Activated CD4-positive, alpha-beta T cell treated with anti-CD3 and anti-CD28 coated beads, Interleukin-2, amount 50 U/mL, for 48 hours (primary cell): ENCODE measurements at places on chromosomes 4 and X.

GRCh38 chr4:30153427-30153826 is 566.7 kb upstream of the PCDH7 start:
- no peak for DNase-seq

GRCh38 chr4:39029752-39030694 is 2.2 kb downstream of the TMEM156 start:
- DNase-seq, result no peak

GRCh38 chr4:2962614-2963174 is 512 bp downstream of the NOP14 start:
- no peak for DNase-seq

DNA sequence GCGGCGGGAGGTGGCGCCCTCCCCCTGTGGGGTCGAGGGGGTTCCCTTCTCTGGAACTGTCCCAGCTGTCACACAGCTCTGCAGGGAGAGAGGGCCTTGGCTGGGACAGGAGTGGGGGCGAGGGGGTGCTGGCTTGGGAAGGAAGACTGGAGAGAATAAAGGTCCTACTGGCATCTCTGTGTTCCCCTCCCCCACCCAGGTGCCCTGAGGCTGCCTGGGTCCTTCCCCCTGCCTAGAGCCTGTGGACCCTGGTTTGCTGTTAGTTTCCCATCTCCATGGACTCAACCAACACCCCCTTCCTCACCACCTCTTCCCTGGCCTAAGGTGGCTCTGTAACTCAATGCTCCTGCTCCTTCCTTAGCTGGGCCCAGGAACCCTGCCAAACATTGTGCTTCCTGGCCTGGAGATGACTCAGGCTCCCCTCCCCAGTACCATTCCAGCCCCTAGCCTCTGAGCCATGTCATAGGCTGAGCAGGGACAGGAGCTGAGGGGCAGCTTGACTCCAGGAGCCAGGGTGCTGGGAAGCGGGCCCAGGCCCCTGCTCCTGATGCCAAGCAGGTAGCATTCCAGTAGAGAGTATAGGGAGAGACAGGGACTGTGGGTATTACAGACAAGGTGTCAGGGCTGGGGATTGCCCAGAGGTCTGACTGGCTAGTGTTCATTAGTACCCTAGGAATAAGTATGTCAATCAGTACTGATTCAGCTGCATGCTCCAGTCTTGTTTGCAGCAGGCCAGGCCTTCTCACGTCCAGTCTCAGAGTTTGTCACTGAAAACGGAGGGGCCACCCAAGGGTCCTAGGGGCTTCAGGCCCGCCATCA is 100.7 kb downstream of the EFNB1 start:
- no peak for DNase-seq

- DNase-seq, result no peak
These were observed 158.4 kb upstream of the SLC7A11 start for GRCh38 chr4:138400543-138400942.

- no peak for DNase-seq
These were observed 94.1 kb upstream of the WDR17 start for GRCh38 chr4:175971388-175972179.

GRCh38 chr4:152115118-152115517 is 354.3 kb upstream of the GATB start:
- no peak for DNase-seq

- DNase-seq, result no peak
These were observed 346.6 kb upstream of the GNPDA2 start for GRCh38 chr4:45072981-45073380.

GRCh38 chr4:29278585-29278984 is 1441.6 kb upstream of the PCDH7 start:
- no peak for DNase-seq

DNA sequence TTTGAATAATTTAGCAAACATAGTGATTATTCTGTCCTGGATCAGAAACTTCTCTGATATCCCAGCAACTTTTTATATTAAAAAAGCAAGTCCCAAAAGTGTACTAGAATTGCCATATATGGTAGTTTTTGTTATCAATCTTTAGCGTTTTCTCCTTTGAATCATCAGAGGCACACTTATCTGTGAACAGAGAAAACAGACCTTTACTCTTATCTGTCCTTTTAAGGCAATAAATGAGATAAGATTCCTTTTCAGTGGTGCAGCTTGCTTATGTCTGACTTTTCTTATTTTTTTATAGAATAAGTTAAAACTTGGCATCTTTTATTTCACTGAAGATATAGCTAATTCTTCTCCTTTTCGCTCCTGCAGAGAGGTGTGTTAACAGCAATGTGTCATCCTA is 458.1 kb upstream of the PCDH10 start:
- DNase-seq, result no peak

DNA sequence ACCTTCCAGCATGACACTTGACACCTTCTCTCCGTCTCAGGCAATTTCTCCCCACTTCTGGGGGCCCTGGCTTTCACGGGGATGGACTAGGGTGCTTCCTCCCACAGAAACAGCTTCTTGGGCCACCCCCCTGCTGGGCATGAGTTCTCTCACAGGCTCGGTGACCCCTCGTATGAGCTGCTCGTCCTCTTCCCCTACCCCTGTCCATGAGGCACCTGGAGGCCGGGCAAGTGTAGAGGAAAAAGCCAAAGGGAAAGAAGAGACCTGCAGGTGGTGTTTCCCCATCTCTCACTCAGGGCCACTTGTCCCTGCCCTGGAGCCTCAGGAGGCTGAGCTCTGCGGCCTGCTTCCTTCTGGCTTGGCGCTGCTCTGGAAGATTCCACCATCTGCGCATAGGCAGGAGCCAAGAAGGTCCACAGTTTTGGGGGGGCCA is 1.9 kb upstream of the RGS12 start:
- no peak for DNase-seq

- no peak for DNase-seq
These were observed 602 bp downstream of the PRKX start for GRCh38 chrX:3712870-3713224.

- DNase-seq, result no peak
These were observed 92.7 kb upstream of the NDST3 start for GRCh38 chr4:117941611-117942010.

DNA sequence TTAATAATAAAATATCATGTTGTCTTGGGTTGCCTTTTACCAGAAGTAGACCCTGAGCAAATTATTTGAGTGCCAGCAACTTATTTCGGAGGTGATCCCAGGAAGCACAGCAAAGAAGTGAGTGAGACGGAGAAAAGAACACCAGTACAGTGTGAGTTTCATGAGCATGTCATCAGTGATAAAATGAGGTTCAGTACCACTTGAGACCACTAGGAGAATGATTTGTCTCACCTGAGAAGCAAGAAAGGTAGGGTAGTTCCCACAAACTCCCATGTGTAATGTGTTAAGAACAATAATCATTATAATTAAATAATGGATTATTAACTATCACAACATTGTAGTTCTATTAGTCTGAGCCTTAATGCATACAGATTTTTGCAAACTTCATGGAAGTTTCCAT is 112.8 kb upstream of the DMD start:
- DNase-seq, result no peak

GRCh38 chrX:145716226-145716625 is 101.4 kb upstream of the SLITRK2 start:
- DNase-seq, result no peak

DNA sequence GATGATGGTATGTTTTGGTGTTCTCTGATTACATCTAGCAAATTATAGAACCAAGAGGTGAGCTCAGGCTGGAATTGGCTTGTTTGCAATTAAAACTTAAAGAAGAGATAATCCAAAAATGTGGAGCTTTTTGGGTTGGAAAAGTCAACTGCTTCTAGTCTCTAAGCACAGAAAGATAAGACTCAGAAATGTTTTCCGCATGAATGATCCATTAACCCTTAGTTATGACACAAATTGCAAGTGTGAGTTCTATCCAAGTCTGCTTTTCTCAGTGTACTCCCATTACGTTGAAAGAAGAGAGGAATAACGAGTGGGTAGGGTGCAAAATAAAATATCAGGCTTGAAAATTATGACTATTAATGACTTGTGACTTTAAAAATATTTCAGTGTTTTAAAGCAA is 38.5 kb downstream of the HPGD start:
- no peak for DNase-seq

DNA sequence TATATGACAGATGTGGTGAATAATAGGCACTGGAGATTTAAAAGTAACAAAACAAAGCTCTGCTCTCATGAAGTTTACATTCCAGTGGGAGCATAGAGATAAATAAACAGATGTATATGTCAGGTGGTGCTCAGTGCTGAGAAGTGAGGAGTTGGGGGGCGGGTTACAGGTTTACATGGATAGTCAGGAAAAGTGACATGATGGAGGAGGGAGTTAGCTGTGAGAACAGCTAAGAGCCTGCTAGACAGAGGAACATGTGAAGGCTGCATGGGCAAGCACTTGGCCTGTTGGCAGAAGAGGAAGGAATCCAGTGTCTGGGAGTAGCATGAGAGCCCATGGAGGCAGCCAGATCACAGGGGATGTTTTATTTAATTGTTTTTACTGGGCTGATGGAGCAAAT is 10.2 kb upstream of the TMEM156 start:
- DNase-seq, result no peak

DNA sequence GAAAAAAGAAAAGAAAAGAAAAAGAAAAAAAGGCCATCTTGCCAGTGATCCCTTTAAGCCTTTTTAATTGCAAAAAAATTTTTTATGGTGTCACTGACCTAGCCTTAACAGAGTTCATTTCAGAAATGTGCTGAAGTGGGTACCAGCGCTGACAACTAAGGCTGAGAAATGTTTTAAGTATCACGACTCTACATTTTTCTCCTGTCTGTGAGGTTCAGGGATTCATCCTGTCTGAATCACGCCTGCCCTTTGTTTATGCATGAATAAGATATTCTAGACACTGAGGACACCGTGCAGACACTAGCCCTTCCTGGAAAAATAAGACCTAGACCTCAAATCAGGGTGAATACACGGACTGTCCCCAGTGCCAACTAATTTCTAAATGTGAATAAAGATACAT is 154.4 kb upstream of the NOCT start:
- no peak for DNase-seq

- no peak for DNase-seq
These were observed 94.0 kb upstream of the TBL1X start for GRCh38 chrX:9370893-9371292.

GRCh38 chr4:119679251-119679650 is 50.6 kb upstream of the PDE5A start:
- no peak for DNase-seq

DNA sequence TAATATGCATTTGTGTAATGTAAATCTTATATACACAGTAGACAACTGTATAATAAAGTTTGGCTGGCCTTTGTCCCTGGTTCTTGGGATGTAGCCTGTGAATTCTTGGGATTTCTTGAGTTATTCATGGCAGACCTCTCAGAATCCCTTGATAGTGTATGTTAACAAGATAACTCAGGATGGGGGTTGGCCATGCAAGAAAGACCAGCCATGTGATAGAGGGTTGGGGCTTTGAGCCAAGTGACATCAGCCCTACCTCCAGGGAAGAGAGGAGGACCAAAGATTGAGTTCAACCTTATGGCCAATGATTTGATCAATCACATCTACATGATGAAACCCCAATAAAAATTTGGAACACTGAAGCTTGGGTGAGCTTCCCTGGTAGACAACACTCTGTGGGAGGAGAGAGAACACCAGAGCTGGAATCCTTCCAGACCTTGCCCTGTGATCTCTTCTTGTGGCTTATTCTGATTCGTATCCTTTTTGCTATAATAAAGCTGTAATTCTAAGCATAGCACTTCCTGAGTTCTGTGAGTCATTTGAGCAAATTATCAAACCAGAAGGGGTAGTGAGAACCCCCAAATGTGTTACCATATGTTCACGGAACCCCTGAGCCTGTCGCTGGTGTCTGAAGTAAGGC is 11.3 kb downstream of the SLC2A9 start:
- DNase-seq, result no peak

- no peak for DNase-seq
These were observed 1.6 kb downstream of the PCDH10 start for GRCh38 chr4:133150486-133151340.
